ENCODE measurements at places on chromosomes 6 and 20. TPM values are rescaled to one million over a fixed set of nuclear protein-coding genes. Genes with fewer than 3 reads are reported as not detected.

DNA sequence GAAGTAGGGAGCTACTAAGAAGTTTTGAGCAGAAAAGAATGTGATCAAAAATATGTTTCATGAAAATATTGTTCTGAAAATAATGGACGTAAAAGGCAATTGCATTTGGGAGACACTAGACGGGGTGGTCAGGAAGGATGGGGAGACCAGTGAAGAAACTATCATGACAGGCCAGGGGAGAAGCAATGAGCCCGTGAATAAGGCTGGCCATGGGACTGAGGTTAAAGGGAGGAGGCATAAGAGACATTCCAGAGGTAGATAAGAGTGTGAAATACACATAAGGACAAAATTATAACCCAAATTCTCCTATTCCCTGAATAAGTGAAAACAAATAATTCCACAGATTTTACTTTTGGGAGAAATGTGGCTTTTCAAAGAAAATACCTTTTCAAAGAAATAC, 51.7 kb downstream of the MARCKS start:
- no peak for DNase-seq

DNA sequence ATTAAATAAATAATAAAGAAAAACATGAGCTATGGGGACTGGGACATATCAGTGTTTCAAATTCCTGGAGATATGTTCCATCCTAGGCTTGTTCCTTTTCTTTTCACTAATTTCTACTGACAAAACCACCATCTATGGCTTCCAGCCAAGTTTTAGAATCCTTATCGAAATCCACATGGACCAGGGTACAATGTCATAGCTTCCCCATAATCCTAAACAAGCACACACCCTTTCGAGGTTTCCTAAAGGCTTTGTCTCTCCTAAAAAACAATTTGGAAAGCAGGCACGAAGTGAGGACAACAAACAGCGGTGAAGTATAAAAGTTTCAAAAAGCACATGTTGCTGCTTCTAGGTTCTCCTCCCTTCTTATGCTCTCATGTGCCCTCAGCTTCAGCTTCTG, 13.3 kb upstream of the DST start:
- DNase-seq, result no peak

- DNase-seq, result no peak
Observed at GRCh38 chr20:36392989-36393388, 86.8 kb downstream of the DLGAP4 start.

HDGFL1 gene
- not detected for total RNA-seq

GSTA3 gene
- total RNA-seq, result not detected

KIAA1755 gene
- 2.0 TPM for total RNA-seq

C6orf163 gene
- 2.5 TPM for total RNA-seq
